EL (cell line): ENCODE measurements at places on chromosomes 3 and 15.

- DNase-seq: peak; percentile 39
Measured at GRCh38 chr3:30437171-30437601, 169.2 kb upstream of the TGFBR2 start.

DNA sequence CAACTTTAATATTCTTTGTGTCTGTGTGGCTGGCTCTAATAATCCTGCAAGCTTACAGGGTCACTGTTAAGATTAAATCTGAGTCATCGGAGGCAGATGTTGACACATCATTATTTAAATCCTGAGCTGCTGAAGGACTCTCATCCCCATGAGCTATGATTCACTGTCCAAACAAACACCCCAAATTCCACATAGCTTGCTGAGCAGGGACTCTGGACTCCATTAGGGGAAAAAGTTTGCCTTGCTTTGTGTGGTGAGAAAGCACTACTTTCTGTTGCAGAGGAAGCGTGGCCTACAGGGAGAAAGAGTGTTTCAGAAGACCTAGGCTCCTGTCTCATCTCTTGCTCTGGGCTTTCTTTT, 213.7 kb downstream of the PDCD6IP start:
- peak; percentile 98 for DNase-seq

DNA sequence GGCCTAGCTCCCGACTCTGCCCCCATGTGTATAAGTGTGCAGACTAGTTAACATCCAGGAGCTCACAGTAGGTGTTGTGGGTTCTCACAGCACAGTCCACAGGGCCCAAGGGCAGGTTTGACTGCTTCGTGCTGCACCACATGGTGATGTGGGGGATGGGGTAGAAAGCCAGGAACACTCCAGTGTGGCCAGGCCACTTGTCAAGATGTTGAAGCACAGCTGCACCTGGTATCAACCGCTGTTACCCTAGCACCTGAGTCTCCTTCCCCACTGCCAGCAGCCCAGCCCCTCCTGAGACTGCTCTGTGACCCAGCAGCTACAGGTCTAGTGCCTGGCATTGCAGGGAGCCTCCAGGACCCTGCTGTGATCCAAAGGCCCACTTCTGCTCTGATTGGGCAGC, 53.4 kb downstream of the CHDH start:
- no peak for DNase-seq

- no peak for DNase-seq
Measured at GRCh38 chr3:12939137-12939536, 97.8 kb upstream of the RPL32 start.

DNA sequence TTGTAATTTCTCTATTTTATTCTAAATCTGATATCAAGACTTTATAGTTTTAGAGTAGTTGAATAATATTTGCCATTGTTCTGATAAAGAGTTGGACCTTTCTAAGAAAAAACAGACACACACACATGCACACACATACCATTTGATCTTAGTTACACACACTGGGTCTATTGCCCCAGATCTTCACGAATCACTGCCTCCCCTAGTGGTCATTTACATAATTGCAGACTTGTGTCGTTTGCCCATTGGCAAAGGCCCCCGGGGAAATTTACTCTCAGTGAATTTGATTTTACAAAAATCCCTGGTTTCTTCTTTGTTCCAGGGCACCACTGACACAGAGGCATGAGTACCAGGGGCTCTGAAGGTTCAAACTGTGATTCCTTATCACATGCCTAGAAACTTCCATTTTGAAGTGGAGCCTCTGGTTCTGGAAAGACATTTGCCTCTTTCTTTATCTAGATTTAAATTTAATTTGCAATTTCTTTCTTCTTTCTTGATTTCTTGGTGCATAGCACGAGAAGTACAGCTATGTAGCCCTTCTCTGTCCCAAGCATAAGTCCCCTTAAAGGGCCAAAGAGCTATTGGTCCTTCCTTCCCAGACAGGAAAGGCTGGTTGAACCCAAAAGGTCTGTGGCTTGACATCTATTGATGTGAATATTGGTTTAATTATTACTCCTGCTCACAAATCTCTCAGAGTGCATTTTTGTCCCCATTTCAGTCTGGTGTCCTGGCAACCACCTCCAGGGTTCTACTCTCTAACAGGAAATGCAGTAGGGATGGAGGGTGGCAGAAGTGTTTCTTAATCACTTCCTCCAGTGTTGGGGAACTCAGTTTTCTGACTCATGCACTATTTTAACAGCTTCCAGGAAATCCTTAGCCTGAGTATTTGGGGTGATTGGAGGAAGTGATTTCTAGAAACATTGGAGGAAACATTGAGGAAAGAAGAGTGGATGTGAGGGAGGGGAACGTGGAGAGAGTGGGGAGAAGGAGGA, 32.4 kb upstream of the SLC6A11 start:
- DNase-seq: peak; percentile 27

GRCh38 chr3:23948761-23949160, 3.7 kb downstream of the NR1D2 start:
- peak; percentile 21 for DNase-seq

GRCh38 chr3:3027976-3028567, 82.1 kb downstream of the IL5RA start:
- DNase-seq: no peak

- DNase-seq: peak; percentile 54
Measured at GRCh38 chr3:184186184-184186901, at the start of gene ABCF3. ABCF3 (plus strand) TSS chr3:184186199; CDS start chr3:184186208, 9 bp downstream.

DNA sequence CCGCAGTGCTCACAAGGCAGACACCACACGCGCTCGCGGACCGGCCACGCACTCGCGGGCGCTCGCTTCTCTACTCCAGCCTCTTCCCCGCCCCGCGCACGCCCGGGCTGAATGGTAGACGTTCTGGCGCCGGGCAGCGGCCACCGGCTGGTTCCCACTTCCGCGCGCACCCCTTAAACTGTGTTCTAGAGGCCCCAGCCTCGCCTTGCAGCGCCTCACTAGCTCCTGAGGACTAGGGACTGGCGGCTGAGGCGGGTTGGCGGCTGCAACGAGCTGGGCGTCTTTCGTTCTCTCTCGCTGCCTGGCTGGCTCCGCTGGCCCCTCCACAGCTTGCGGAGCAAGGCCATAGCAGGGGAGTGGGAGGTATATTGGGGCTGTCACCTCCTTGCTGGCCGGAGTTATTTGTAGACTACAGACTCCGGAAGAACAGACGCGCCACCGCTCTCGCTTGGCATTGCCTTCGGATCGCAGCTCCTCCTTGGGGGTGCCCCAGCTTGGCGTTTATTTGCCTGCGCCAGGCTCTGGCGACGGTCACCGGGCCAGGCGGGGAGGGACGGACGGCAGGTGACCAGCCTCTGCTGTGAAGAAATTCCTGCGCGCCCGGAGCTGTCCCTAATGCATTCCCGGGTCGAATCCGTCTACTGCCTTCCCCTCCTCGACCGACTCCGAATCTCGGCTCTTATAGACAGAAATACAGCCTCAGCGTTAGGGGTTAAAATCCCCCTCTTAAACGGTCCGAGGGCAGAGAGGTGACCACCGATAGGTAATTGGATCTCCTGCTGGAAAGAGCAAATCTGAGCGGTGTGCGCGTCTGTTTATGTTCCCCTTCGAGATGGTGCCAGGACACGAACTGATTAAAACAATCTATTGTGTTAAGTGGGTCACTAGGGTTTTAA, 1.3 kb downstream of the GREM1 start:
- peak; percentile 46 for DNase-seq

DNA sequence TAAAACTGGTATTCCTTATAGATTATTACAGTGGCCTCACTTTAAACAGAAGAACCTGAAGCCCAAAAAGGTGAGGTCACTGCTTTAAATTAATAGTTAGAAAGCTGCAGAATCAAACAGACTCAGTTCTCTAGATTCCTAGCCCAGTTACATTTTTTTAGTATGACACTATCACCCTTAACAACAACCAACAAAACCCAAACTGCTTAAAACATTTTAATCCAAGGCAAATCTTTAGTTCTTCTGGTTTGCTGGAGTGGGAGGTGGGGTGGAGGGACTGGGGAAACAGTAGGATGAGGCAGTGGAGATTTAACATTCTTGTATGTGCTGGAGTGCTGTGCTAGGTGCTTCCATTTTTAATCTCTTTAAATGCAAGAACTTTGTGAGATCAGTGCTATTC, 631.6 kb upstream of the KCNMB2 start:
- peak; percentile 68 for DNase-seq

GRCh38 chr15:34259566-34259965, 34.8 kb downstream of the EMC4 start:
- no peak for DNase-seq

GRCh38 chr3:142588703-142589102, 7.5 kb upstream of the PLS1 start:
- DNase-seq: no peak

- peak; percentile 80 for DNase-seq
Measured at GRCh38 chr3:106711650-106712049, 665.6 kb upstream of the CCDC54 start.

DNA sequence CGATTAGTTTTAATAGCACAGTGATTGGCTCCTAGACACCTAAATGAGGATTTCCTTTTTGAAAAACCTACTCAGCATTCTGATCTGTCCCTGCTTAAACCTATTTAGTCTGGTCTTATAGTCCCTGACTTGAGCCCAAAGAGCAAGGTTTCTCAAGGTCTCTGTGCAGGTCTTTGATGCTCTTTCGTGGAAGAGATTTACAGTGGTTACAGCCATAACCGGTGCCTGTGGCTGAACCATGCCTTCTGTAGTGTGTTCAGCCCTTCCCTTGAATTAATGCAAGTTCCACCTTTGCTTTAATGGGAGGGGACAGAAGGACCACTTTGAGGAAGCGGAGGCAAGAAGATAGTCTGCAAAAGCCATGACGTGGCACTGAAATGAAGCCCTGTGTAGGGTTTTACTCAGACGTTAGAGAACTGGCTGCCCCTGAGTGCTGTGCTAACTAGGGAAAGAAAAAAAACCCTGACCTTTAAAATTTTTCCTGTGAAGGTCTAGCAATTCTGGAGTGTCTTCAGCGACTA, 43.0 kb downstream of the ZBTB38 start:
- DNase-seq: peak; percentile 42

DNA sequence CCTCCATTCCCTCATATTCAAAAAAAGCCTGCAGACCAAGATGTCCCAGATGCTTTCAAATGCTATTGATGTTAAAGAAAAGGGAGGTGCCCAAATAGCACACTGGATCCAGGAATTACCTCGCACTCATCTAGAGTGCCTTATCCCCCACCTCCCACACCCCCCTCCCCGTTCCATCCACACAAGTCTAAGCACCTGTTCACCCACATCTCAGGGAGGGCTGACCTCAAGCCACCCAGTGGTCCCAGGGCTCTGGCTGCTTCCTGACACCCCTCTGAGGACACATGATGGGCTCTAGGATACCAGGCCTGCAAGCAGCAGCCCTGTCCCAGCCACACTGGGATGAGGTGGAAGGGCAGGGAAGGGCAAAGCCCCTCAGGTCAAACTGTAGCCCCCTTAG, 4.8 kb downstream of the RBPMS2 start:
- no peak for DNase-seq

DNA sequence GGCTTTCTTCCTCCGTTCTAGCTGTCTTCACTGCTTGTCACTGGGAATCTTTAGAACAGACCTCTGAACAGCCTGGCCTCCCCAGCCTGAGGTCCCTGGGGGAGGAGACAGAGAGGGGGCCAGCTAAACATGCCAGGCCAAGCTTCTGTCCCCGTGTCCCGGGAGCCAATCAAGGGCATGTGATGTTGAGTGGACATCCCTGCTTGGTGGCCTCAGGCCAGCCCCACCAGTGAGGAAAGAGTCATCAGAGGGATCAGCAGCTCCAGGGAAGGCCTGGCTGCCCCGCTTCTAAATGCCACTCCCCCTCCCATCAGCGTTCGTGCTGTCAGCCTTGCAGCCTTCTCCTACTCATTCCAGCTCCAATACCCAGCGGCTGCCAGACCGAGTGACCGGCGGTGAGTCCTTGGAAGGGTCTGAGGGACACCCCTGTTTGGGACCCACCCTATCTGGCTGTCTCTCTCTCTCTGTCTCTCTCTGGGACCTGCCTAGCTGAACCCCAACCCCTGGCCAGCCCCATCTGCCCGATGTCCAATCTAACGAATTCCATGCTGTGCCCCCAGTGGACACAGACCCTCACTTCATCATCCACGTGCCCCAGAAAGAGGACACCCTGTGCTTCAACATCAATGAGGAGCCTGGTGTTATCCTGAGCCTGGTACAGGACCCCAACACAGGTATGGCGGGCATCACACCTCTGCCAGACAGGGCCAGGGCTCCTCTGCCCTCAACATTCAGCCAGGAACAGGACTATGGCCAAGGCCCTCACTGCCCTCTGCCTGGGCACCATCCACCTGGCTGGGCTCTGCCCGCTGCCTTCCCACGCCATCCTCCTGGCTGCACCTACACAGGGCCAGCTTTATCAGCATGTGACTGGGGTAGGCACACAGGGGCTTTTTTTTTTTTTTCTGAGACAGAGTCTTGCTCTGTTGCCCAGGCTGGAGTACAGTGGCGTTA, 6.6 kb upstream of the ITIH3 start:
- DNase-seq: no peak

GRCh38 chr3:47868306-47868705, 65.4 kb downstream of the DHX30 start:
- no peak for DNase-seq

DNA sequence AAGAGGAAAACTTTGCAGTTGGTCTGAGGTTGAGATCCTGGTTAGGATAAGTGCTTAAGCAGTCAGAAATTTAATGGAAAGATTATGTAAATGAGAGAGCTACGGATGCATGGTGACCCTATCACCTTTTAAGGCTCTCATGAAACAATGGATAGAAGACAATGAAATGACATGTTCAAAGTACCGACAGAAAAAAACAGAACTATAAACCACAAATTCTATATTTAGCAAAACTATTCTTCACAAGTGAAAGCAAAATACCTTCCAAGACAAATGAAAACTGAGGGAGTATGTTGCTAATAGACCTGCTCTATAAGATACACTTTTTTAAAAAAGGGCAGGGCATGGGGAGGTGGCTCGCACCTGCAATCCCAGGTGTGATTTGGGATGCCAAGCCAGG, 32.2 kb downstream of the DNAAF4 start:
- DNase-seq: no peak

GRCh38 chr15:71096676-71097075, 18.6 kb upstream of the THSD4 start:
- peak; percentile 70 for DNase-seq

GRCh38 chr15:42133356-42133755, 23.1 kb downstream of the PLA2G4F start:
- no peak for DNase-seq

- DNase-seq: peak; percentile 51
Measured at GRCh38 chr3:107644631-107645030, 121.9 kb downstream of the BBX start.

- no peak for DNase-seq
Measured at GRCh38 chr15:97501291-97501690, 459.2 kb upstream of the ARRDC4 start.
